ENCODE measurements at places on chromosomes 12 and 14. TPM values are rescaled to one million over a fixed set of nuclear protein-coding genes. Genes with fewer than 3 reads are reported as not detected.

GRCh38 chr14:60485057-60485597, 736 bp downstream of the C14orf39 start:
- DNase-seq, result no peak

DNA sequence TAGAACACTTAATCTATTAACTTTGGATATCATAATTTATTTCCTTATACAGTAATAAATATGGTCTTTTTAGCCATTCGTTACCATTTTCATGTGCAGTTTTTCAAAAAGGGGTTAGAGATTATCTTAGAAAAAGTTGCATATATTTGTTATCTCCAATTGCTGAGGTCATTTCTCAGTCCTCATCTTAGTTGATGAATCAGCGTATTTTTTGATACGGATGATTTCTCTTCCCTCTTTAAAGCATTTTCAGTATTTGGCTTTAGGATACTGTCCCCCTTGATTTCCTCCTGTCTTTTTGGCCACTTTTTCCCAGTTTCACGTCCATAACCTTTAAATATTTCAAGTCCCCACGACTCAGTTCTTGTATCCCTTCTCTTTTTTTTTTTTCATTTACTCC, 21.8 kb downstream of the DNAL1 start:
- DNase-seq, result no peak

DNA sequence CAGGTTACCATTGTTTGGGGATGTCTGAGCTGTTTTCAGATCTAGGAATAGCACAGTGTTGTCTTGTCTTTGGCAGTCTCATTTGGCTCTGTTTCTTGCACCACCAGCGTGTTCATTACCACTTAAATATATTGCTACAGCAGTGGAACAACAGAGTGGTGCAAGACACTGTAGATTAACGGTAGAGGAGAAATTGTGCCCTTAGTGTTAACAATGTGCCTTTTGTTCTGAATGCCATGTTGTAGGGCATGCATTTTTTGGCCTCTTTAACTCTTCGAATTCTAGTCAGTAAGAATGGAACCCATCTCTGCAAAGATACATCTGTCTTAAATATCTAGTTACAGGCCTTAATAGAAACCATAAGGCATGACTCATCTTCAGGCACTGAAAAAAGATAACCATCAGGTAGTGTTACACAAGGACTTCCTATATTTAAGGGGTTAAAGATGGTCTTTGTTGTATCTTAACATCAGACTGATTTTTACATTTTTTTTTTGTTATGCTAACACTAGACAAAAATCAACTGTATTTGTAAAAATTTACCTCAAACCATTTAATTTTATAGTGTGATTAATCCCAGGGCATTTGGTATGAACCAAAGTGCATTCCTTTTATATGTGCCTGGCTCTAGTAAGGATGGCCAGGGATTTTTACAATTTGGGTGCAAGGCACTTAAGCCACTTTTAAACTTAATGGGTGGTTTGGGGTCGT, 12.9 kb downstream of the DYRK2 start:
- DNase-seq, result no peak

- DNase-seq, result no peak
These were observed 1367.5 kb downstream of the AACS start for GRCh38 chr12:126432780-126433179.

Gene PLCZ1
- polyA plus RNA-seq, result not detected

Gene DCN
- polyA plus RNA-seq, result 0.13 TPM

GRCh38 chr12:89880690-89881350, 172.2 kb upstream of the ATP2B1 start:
- no peak for DNase-seq

DNA sequence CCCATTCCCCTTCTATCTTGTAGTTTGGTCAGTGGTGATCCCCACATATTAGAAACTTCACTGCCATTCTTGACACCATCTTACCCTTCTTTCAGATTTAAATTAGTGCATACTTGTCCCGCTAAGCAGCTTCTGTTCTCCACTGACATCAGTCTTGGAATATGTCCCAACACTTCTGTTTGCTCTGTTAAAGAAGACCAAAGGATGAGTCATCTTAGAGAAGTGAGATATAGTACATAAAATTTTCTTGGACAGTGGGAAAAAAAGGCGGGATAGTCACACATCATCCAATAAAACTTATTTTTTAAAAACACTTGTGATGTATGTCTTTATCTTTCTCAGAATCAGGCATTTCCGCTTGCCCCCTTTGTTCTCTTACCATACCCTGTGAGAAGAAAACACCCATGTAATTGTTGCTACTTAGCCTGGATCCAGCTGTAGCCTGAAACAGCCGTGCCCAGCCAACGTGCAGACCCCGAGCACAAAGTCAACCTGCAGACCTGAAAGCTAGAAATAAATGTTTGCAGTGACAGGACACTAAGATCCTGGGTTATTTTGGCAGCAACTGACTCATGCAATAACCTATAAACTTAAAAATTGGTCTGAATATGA, 100.1 kb upstream of the PDE3A start:
- no peak for DNase-seq

GRCh38 chr14:105063056-105063455, 2.2 kb downstream of the GPR132 start:
- DNase-seq, result no peak

Gene KRT72
- not detected for polyA plus RNA-seq

DNA sequence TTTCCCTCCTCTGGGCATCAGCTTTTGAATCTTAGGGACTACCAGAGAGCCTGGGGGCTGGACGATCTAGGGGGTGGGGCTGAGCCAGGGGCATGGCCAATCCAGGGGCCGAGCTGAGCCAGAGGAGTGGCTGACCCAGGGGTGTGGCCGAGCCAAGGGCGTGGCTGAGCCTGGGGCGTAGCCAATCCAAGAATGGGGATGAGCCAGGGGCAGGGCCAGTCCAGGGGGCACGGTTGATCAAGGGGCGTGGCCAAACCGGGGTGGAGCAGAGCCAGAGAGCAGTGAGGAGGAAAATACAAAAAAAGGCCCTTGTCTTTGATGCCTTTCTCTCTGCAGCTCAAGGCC, 219.3 kb upstream of the NOS1 start:
- no peak for DNase-seq

DNA sequence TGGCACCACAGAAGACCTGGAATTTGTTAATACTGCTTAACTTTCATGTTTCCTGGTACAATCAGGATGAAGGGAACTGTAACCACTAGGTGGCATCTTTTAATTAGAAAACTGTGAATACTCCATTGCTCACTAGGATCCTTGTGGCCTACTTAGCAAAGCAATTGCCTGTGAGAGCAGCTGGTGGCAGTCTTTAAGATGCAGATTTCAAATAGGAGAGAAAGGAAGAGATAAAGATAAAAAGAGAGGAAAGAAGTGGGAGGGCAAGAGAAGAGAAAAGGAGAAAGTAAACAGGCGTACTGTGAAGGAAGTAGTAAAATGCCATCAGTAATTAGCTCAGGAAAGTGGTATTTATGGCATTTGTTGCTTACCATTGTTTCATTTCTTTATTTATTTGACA, 114.5 kb downstream of the RAD51B start:
- peak; percentile 40 for DNase-seq

Gene FOXA1
- polyA plus RNA-seq, result not detected

- DNase-seq, result peak; percentile 30
These were observed 417.3 kb downstream of the SNAPC1 start for GRCh38 chr14:62179367-62180018.

Gene SPX
- polyA plus RNA-seq, result 0.16 TPM

All from foreskin keratinocyte (primary cell).